ENCODE measurements at places on chromosomes 1 and 21. TPM values are rescaled to one million over a fixed set of nuclear protein-coding genes. Genes with fewer than 3 reads are reported as not detected.
A peak's percentile ranks its signal among the peaks of the same experiment; 100 is the strongest.

The PCP4 gene
- total RNA-seq = 0.81 TPM

The KMO gene
- total RNA-seq = not detected

DNA sequence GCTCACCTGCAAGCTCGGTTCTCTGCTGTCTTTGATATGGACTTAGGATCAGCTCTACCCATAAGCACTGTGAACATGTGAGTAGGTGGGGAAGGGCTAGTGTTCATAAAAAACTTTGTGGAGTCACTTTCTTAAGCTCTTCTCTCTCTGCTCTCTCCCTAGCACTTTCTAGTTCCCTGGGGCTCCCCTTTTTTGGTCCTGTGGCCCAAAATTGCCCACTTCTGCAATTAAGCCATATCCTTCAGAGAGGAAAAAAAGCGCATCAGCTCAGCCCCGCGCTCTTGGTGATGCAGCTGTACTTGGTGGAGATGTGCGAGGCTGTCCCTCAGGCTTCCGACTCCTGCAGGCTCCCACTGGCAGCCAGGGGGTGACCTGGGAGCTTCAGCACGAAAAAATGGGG lies 23.4 kb downstream of the CCSAP start:
- no peak for DNase-seq

- peak; percentile 57 for DNase-seq
Observed at GRCh38 chr1:153945795-153946621, 510 bp downstream of the DENND4B start.

- no peak for DNase-seq
Observed at GRCh38 chr1:169027607-169028320, 78.7 kb upstream of the ATP1B1 start.

DNA sequence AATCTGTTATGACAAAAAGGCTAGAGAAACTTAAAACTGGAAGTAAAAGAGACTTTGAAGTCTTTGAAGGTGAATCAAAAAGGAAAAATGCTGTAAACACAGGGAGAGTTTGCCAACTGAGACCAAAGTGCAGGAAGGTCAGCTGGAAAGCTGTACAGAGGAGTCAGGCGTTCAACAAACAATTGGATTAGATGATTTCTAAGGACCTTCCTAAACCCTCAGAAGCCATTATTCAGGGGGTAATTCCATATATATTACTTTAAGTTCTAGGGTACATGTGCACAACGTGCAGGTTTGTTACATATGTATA lies 156.8 kb downstream of the ZBTB18 start:
- DNase-seq = no peak

GRCh38 chr21:15421947-15422346 lies 307.8 kb upstream of the USP25 start:
- no peak for DNase-seq

DNA sequence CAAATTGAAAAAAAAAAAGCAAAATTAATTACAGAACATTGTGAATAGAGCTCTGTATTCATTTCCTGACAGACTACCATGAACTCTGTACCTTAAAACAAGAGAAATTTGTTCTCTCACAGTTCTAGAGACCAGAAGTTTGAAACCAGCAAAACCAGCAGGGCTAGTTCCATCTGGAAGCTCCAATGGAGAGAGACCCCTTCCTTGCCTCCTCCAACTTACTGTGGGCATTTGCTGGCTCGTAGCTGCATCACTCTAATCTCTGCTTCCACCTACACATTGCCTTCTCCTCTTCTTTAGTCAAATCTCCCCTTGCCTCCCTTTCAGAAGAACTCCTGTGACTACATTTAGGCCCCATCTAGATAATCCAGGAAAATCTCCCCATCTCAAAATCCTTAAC lies 56.5 kb downstream of the SYDE2 start:
- no peak for DNase-seq

- peak; percentile 68 for DNase-seq
Observed at GRCh38 chr21:36321325-36322082, 1.5 kb downstream of the MORC3 start.

Data from neural progenitor cell (in vitro differentiated cells).